Activated CD4-positive, alpha-beta T cell treated with anti-CD3 and anti-CD28 coated beads, Interleukin-2, amount 10 ng/mL, durations not matched to agents 24 days and 14 days (primary cell): ENCODE measurements at places on chromosomes 3 and 15. TPM values are rescaled to one million over a fixed set of nuclear protein-coding genes. Genes with fewer than 3 reads are reported as not detected.

LINGO1 gene
- not detected in 2 replicates for total RNA-seq

DNA sequence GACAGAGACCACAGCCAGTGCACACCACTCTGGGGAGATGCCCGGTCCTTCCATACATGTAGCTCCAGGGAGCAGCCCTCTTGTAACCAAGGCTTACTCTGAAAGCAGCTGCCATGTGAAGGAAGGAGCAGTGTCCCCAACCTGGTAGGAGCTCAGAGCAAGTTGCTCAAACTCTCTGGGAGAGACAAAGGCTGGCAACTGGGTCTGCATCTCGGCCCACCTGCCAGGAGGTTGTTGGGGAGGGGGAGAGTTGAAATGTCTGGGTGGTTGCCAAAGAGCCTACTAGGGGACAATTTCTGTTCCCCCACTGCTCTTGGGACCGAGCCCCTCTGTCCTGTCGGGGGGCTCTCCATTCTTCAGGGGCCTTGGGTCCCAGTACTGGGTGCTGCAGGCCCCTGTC lies 309.9 kb downstream of the TLE3 start:
- peaks cover 25% of the 10 kb centered on the region for H3K27me3 ChIP-seq
- no peak overlapping the region for H3K4me3 ChIP-seq
- peaks cover 2% of the 10 kb centered on the region for H3K4me1 ChIP-seq
- no peak for DNase-seq
- no peaks in the 10 kb centered on the region for H3K36me3 ChIP-seq

DNA sequence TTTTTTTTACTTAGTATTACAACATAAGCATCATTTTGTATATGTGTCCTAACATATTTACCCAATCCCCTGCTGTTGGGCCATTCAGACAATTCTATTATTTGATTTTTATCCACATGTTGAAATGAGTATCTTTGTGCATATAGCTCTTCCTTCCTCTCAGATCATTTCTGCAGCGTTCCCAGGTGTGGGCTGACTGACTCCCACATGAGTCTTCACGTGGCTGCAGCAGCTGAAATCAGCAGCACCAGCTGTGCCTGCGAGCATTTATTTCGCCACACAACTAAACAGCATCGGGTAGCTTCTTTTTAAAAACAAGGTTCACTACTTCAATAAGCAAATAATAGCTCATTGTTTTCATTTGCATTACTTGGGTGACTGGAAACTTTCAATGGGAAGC lies 44.5 kb upstream of the PDE8A start:
- H3K36me3 ChIP-seq = no peaks in the 10 kb centered on the region
- no peak overlapping the region for H3K4me3 ChIP-seq
- H3K27me3 ChIP-seq = peaks cover 20% of the 10 kb centered on the region
- no peak for DNase-seq
- peaks cover 2% of the 10 kb centered on the region for H3K4me1 ChIP-seq

TF gene
- 0.02 and 0.26 TPM in 2 replicates for total RNA-seq
